Activated CD4-positive, CD25-positive, alpha-beta regulatory T cell (primary cell): ENCODE measurements at places on chromosomes 7 and 10.

DNA sequence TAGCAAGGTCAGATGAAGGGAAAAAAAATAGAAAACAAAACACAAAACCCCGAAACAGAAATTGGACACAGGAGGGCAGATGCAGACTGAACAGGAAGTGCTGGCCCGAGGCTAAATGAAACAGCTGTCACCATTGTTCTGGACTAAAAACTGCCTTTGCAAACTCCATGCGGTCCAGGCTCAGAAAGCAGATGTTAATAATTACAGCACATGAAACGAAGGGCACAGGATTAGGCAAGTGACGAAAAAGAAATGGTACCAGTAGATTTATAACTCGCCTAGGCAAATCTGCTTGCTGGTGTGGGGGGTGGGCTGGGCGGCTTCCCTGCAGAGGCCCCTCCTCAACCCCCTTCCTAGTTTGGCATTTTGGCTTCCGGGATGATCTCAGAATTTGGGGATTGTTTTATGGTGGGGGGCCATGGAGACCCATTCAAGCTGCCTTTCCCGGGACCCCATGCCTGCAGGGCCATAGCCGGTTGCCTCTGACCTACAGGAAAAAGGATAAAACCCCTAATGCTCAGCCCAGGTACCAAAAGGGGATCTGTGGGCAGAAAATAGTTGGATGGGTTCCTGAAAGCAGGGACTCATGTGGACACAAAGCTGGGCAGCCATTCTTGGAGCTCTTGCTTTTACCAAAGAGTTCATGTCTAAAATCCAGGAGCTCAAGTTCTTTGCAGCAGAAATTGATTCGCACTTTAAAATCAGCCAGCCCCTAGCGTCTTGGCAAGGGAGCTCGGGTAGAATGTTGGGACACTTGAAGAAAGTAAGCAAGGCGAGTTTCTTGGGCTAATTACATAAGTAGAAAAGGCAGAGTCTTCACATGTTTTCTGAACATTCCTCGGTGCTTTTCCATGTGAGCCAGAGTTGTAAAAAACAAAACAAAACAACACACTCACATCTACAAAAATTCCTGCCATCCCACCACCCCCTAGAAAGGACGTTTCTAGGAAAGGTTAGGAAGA is 39.0 kb upstream of the EMX2 start:
- DNase-seq: no peak

DNA sequence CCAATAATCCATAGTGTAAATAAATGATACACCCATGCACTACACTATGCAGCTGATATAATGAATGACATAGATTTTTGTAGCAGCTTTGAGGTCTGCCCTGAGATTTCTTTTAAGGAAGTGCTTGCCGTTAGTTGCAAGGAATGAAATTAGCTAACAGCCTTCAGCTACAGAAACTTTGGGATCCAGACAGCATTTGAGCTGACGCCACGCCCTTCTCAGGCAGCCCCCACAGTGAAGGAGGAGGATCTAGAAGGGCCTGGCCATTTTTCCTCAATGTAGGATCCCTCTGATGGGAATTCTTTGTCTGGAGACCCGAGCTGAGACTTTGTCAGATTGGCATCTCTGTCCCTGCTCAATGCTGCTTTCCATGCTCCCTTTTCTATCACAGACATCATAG is 6.1 kb upstream of the PDK4 start:
- DNase-seq: no peak

- no peak for DNase-seq
Measured at GRCh38 chr7:43593010-43593409, 10.1 kb downstream of the STK17A start.

GRCh38 chr10:122461729-122462532 is 578 bp downstream of the HTRA1 start:
- DNase-seq: no peak

GRCh38 chr7:14191686-14192098 is 202.2 kb upstream of the ETV1 start:
- DNase-seq: no peak

GRCh38 chr10:73584737-73585136 is 6.4 kb downstream of the USP54 start:
- DNase-seq: no peak

DNA sequence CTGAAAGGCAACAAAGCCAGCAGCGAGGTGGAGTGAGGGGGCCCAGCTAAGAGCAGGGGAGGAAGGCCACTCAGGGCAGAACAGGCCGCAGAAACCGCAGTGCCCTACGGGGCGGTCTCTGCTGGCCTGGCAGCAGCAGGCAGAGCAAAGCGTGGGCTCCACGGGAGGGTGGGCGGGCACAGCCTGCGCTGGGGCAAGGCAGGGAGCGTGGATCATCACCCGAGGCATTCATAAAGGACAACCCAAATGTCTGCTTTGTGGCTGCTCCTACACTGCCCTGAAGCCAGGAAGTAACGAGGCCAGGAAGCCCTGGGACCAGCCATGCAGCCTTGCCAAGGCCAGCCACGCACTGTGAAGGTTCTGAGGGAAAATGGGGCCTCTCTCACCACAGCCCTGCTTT is 127.5 kb downstream of the MAD1L1 start:
- DNase-seq: no peak

- DNase-seq: no peak
Measured at GRCh38 chr7:114008696-114009095, 89.9 kb upstream of the PPP1R3A start.

DNA sequence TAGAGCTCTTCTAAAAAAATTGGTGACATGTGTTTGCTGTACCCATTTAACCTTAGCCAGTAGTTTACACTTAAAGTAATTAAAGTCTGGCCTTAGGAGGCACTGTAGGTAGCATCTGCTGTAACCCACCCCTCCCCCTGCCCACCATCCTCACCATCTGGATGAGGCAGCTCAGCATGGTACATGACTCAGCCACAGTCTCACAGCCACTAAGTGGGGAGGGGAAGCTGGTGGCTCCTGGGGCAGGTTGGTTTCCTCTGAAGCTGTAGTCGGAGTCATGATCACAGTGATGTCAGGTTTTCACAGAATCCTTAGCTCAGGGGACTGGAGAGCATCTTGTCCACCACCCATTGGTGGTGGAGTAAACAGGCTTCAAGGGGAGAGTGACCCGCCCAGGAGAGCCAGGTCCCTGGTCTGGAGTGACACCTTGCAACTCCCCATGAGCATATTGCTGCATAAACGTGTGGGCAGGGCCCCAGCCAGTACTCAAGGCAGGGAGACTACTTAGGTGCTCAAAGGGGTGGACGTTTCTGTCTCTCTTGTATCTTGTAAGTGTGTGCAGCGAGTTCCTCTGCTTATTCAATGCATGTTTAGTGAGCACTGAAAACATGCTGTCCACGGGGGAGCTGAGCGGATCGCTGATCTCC is 125.9 kb downstream of the GRK5 start:
- DNase-seq: no peak

- DNase-seq: no peak
Measured at GRCh38 chr10:15700078-15700674, 19.5 kb downstream of the ITGA8 start.

- DNase-seq: no peak
Measured at GRCh38 chr7:29864656-29865055, 58.3 kb downstream of the WIPF3 start.

DNA sequence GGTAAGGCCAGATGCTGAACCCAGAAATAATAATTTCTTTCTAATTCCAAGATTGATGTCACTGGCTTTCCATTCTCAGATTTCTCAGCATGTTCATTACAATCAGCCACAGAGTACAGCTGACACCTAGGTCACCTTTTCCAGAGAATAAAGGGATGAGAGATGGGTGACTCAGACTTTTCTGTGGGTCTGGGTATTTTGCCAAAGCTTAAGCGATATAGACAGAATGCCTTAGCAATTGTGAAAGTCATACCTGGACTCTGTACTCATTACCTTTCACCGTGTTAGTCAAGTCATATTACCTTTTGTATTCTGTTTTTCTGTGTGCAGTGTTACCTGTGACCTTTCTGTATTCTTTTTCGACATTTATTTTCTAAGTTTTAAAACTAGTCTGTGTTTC is 10.6 kb upstream of the PRTFDC1 start:
- no peak for DNase-seq

DNA sequence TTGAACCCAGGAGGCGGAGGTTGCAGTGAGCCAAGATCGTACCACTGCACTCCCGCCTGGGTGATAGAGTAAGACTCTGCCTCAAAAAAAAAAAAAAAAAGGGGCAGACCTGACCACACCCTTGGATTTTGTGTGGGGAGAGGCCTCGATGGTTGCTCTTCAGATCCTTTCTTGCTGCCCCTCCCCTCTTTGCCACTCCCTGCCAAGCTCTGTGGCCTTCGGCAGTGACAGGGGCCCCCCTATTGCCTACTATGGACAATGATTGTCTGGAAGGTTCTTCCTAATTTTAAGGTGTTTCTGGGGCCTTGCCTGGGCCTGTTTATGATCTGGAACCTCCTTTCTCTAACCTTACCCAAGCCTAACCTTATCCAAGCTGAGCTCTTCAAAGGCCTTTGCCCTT is 795 bp downstream of the PRF1 start:
- no peak for DNase-seq

DNA sequence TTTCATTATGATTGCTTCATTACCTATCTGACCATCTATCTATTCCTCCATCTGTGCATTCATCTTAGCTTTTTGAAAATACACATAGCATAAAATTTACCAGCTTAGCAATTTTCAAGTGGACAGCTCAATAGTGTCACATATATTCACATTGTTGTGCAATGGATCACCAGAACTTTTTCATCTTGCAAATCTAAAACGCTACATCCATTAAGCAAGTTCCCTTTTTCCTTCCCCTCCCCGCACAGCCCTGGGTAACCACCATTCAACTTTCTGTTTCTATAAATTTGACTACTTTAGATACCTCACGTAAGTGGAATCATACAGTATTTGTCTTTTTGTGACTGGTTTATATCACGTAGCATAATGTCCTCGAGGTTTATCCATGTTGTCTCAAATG is 78.0 kb upstream of the ADRB1 start:
- no peak for DNase-seq

DNA sequence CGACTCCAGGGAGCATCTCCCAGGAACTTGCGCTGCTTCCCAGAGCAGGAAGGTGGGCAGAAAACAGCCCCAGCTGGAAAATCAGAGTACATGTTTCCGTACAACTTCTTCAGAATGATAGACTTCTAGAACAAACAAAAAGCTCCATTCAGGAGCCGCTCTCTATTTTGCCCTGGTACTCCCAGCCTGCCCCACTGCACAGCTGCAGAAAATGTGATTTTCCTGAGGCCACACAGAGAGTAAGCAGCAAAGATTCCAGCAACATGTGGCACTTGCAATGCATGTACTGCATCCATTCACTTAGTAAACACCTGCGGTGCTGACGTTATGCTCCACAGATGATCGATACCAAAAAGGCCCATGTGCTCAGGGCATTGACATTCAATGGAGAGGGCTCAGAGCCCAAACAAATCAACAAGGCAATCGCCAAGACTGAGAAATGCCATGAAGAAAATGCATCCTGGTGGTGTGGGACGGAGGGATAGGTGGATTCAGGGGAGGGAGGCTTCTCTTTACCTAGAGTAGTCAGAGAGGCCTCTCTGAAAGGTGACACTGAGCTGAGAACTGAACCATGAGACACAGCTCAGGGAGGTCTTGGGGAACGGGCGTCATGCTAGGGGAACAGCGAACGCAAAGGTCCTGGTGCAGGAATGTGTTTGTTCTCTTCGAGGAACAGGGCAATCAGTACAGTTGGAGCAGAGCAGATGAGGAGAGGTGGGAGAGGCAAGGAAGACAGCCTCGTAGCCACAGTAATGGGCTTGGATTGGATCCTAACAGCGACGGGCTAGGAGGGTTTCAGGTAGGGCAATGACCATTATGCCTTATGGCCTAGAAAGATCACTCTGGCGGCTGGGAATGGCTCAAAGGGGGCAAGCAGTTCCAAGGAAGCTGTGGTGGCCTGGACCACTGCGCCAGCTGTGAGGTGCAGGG is 35.3 kb upstream of the DUSP5 start:
- no peak for DNase-seq

- no peak for DNase-seq
Measured at GRCh38 chr7:84474436-84474835, 279.8 kb upstream of the SEMA3A start.

GRCh38 chr10:42954766-42955492 is 121.9 kb upstream of the RET start:
- DNase-seq: no peak

DNA sequence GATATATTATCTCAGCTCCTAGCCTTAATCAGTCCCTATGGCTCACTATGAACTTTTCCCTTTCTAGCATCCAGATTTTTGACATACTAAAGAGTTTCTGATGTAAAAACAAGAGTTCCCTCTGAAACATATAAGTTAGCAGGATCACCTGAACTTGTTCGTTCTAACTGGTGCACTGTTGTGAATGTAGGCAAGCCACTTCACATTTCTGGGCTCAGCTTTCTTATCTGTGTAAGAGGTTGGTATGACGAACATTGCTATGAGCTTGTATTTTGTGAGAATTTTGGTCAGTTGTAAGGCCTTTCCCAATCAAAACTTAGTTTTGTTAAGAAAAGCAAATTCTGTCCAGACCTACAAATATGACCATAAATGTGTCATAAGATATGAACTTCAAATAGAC is 46.1 kb downstream of the MAGI2 start:
- no peak for DNase-seq

DNA sequence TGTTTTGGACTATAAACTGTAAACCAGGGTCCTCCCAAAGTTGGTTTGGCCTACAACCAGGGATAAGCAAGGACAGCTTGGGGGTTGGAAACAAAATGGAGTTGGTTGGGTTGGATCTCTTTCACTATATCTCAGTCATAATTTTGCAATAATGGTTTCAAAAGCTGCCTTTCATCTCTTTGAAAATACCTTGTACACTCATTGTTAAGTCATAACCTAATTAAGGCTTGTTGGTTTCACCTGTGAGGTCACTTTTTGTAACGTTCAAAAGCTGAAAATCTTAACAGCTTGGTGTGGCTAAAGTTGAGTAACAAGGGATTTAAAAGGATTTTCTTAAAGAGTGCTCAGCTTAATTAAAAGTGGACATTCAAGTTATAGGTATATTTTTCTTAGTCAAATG is 476.1 kb downstream of the IPMK start:
- no peak for DNase-seq

DNA sequence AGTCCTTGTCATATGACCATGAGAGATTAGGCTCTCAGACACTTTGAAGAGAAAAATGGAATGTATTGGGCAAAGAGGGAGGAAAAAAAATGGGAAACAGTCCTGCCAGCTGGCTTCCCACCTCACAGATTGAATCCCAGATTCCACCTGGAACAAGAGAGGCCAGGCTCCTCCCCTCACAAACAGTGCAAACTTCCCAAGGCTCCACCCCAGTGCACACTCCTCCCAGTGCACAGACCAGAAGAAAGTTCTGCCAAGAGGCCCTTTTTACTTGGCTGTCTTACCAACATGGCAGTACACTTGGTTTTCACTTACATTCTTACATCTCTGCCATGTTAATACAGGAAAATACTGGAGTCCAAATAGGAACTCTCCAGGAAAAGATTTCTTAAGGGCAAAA is 202.3 kb downstream of the AHR start:
- no peak for DNase-seq

DNA sequence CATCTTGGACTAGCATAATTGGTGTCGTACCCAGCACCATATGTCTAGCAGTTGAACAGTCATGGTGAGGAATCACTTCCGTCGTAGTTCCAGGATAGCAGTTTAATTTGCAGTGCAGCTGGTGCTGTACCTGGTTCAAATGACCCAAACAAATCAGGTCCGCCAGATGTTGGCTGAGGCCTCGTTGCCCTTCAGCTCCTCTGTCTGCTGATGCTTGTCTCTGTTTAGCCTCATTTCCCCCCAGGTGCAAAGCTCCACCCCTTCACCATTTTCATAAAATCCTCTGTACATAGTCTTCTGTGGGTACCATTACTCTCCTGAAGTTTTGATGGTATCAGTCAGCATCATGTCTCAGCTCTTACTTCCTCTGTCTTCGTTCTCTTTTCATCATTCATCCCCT is 35.1 kb downstream of the UMAD1 start:
- DNase-seq: no peak

- DNase-seq: no peak
Measured at GRCh38 chr10:132687181-132687892, 98.6 kb downstream of the NKX6-2 start.
